ENCODE measurements at places on chromosomes 1 and 21.

DNA sequence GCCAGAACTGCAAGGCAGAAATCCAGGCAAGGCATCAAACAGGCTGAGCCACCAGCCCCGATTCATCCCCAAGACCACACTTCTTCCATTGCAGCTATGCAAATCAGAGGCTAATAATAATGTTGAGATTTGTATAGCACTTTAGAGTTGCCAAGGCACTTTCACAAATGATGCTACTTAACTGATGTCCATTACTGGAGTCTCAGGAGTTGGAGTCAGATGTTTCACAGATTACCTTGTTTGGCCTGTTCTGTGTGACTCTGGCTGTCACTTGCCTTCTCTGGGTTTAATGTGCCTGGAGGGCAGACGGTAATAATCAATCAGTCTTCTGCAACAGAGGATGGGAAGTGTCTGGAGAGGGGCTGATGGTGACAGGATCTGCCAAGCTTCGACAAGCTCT is 40.8 kb upstream of the MPZL1 start:
- no peak for DNase-seq

GRCh38 chr1:53086491-53087070 is 24.6 kb downstream of the PODN start:
- DNase-seq: peak; percentile 65

- no peak for DNase-seq
Measured at GRCh38 chr1:242005866-242006535, 7.1 kb upstream of the MAP1LC3C start.

- no peak for DNase-seq
Measured at GRCh38 chr1:245396615-245397014, 241.8 kb downstream of the KIF26B start.

DNA sequence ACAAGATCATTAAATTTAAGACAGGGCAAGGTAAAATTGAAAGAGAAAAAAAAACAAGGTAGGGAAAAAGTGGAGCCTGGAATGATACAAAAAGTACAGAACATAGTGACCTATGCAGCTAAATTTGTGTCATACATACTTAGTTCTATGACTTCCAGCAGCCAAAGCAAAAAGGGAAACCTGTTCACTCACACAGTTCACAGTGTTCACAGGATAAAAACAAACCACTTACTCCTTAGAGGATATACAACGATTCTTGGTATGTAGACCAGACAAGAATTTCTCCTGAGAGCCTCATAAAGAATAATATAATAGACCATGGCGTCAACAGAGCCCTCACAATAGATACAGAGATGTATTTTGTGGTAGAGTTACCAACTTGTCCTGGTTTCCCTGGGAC is 27.5 kb downstream of the COA7 start:
- no peak for DNase-seq

DNA sequence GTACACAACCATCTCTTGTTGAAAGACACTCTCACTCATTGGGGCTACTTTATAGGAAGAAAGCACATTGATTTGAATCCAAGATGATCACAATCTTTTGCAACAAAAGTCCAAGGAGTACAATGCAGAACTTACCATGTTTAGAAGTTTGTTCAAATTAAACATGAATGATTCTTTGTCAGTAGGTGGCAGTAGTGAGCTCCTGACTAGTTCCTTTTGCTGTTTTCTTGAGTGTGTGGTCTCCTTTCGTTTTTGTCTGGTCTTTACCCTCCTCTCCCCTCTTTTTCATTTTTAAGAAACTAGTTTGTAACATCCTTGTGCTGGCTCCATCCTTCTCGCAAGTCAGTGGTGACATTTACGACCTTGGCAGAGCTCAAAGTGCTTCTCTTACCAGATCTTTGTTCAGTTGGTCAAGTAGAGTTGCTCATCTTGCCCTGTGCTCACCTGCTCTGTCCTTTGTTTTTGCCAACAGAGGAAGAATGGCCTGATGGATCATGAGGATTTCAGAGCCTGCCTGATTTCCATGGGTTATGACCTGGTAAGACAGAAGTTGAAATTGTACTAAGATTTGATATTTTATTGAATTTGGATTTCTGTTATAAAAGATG is 35.7 kb upstream of the MTR start:
- DNase-seq: peak; percentile 64

All from tongue (tissue), 3 donors.